Mucosa of descending colon (tissue), 3 donors: ENCODE measurements at places on chromosomes 12 and 14. TPM values are rescaled to one million over a fixed set of nuclear protein-coding genes. Genes with fewer than 3 reads are reported as not detected.

DNA sequence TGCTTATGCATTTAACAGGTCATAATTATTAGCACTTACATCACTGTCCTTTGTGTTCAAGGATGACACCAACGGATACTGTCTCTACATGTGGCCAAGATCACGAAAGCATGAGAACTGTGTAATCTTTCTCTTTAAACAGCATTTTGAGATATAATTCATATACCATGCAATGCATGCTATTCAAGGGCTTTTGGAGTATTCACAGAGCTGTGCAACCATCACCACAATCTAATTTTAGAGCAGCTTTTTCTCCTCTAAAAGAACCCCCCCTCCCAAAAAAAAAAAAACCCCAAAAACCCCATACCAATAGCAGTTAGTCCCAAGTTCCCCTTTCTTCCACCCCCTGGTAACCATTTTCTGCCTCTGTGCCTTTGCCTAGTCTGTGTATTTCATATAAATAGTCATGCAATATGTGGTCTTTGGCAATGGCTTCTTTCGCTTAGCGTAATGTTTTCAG, 60.6 kb downstream of the SPRING1 start:
- DNase-seq, result no peak

DNA sequence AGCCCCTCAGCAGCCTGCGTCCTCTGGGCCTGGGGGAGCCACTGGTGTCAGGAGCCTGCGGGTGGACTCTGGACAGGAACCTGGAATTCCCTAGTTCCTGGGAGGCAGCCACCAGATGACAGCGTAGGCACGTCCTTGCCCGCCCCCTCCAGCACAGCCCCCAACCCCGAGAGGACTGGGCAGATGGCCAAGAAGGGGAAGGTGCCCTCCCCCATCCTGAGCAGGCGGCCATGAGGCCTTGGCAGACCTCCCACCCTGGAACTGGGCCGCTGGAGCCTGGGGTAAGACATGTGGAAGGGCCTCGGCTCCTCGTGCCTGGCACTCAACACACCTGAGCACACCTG, 60.4 kb upstream of the FBRSL1 start:
- DNase-seq, result peak; percentile 64

GRCh38 chr14:68791078-68791901, 1.6 kb downstream of the ZFP36L1 start:
- DNase-seq, result no peak

DNA sequence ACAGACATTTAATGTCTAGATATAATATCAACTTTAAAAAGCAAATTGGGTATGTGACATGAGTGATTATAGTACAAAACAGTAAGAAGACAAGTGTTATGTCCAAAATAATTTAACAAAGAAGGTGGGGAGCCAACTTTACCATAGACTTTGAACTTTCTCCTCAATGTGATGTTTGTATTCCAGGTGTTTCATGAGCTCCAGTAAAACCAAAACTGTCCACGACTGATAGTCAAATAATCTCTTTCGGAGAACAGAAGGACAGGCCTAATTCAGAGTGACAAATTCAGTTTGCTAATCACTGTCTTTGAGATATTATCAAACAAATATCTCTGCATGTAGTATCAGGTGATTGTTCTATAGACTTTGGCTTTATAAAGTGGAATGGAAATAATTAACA, 1112.6 kb downstream of the SLC6A15 start:
- DNase-seq, result no peak

DNA sequence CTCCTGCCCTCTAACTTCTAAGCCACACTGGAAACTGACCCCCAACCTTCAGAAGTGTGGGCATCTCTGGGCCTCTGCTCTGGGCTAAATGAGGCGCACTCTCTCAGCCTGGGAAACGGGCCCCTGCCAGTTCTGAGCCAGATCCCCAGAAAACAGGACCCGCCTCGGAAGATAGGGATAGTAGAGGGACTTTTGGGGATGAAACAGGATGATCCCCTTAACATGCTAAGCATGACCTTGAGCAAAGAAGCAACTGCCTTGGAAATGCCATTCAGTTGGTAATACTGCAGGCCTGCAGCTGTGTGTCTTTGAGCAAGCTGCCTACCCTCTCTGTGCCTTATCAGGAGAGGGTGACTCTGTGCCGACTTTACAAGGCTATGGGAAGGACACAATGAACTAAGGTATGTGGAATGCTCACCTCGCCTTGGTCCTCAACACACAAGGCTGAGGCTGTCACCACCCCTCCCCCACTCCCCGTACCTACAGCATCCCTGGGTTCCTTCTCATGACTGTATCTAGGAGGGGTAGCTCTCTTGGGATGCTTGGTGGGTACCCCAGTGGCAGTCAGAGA, 54.0 kb downstream of the NCOR2 start:
- DNase-seq, result peak; percentile 41

GRCh38 chr12:7101694-7102131, 7.3 kb downstream of the C1RL start:
- no peak for DNase-seq

- DNase-seq, result no peak
Observed at GRCh38 chr14:36293824-36294223, 26.6 kb downstream of the MBIP start.

- DNase-seq, result no peak
Observed at GRCh38 chr14:20492486-20492885, 12.9 kb upstream of the RNASE10 start.

DNA sequence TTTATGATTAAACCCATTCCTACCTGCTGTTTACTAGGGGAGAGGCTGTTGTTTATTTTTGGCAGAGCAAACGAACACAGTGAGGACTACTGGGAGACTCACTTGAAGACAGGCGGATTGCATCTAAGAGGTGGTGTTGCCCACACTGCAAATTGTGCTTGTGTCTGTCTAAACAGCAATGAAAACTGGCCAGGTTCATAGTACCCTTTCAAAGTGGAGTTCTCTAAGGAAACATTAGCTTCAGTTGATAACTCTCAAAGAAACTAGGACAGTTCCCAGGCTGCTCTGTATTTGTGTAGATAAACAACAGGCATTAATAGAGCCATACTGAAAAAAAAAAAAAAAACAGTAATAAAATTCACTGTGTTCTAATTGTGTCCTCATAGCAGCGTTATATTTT, 466.0 kb upstream of the RGS6 start:
- no peak for DNase-seq

GRCh38 chr12:3419558-3419957, 71.4 kb upstream of the PRMT8 start:
- no peak for DNase-seq

- DNase-seq, result no peak
Observed at GRCh38 chr14:70622111-70622712, 19.5 kb upstream of the TTC9 start.

DNA sequence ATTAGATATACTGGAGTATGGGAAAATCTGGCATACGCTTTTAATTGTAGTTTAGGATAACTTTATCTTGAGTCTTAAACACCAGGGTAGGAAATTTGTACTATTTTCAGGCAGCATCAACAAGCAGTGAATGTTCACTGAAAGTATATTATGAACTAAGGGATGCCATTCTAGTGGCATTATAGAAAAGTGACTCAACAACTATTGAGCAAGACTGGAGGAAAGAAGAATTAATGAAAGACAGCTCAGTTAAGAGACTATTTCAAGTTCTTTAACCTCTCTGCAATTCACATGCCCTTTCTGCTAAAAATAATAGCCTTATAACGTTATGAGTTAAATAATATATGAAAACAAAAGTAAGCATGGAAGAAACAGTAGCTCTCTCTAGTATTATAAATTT, 343.1 kb downstream of the FSCB start:
- DNase-seq, result no peak

DNA sequence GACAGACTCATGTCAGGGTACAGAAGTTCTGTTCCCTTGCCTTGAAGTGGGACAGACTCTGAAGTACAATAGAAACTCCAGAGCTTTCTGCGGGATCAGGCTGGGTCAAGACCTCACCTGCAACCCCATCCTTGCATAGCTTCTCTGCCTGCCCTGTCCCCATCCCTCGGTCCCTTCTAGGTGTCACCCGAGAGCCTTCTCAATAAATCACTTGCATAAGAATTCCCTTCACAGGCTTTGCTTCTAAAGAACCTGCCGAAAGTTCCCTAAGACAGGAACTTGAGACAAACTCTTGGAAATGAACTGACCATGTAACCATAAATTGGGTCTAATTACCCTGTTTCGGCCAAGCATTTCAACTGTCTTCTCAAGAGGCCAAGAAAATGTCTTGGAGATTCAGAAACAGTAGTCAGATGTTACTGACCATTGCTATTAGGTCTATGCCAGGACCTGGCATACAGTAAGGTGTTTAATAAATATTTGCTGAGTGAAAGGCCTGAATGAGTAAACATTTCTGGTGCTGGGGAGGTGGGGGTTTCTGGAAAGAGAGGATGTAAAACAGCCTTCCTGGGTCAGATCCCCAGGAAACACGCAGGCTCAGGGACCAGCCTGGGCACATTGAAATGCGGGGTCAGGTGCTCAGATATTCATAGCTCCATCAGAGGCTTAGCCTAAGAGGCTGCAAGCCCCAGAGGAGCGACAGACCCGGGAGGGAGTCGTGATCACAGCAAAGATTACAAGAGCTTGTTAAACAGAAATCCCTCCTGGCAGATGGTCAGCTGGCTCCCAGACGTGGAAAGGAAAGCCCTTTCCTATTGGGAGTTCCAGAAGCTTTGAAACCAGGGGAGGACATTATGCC, 226.2 kb upstream of the LHX5 start:
- DNase-seq, result no peak

DNA sequence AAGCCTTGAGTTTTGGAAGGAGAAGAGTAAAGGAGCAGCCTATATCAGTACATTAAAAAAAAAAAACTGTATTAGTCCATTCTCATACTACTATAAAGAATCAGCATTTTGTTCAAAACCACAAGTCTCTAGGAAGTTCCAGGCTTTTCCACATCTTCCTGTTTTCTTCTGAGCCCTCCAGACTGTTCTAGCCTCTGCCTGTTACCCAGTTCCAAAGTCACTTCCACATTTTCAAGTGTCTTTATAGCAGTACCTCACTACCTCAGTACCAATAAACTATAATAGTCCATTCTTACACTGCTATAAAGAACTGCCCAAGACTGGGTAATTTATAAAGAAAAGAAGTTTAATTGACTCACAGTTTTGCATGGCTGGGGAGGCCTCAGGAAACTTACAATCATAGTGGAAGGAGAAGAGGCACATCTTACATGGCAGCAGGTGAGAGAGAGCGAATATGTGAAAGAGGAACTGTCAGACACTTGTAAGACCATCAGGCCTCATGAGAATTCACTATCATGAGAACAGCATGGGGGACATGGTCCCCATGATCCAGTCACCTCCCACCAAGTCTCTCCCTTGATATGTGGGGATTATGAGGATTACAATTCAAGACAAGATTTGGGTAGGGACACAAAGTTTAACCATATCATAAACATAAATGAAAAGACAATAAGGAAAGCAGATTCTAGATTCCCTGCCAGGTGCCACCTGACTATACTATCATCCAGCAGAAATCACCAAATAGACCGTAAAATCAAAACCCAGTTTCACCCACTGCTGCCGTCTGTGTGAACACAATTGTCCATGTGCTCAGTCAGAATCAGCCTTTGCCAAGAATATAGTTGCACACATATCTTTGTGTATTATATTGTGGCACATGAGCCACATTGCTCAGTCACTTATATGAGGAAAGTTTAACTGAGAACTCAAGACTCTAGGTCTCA, 27.8 kb downstream of the TOGARAM1 start:
- DNase-seq, result no peak

DNA sequence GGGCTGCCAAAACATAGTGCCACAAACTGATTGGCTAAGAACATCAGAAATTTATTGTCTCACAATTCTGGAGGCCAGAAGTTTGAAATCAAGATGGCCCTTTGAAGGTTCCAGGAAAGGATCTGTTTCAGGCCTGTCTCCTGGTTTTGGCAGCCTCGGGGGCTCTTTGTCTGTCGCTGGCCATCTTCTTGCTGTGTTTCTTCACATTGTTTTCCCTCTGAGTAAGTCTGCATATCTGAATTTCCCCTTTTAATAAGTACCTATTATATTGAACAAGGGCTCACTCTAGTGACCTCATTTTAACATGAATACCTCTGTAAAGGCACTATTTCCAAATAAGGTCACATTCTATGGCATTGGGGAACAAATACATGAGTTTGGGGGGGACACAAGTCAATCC, 467.1 kb upstream of the MGAT4C start:
- DNase-seq, result no peak

- no peak for DNase-seq
Observed at GRCh38 chr14:25231004-25231403, 181.1 kb upstream of the STXBP6 start.

GRCh38 chr12:111438481-111438880, 32.8 kb downstream of the SH2B3 start:
- peak; percentile 77 for DNase-seq

- peak; percentile 29 for DNase-seq
Observed at GRCh38 chr12:89087149-89087825, 265.0 kb downstream of the DUSP6 start.

- DNase-seq, result peak; percentile 51
Observed at GRCh38 chr12:32309811-32310736, 89.3 kb upstream of the FGD4 start.

- no peak for DNase-seq
Observed at GRCh38 chr12:91379051-91379775, 196.6 kb upstream of the DCN start.

DNA sequence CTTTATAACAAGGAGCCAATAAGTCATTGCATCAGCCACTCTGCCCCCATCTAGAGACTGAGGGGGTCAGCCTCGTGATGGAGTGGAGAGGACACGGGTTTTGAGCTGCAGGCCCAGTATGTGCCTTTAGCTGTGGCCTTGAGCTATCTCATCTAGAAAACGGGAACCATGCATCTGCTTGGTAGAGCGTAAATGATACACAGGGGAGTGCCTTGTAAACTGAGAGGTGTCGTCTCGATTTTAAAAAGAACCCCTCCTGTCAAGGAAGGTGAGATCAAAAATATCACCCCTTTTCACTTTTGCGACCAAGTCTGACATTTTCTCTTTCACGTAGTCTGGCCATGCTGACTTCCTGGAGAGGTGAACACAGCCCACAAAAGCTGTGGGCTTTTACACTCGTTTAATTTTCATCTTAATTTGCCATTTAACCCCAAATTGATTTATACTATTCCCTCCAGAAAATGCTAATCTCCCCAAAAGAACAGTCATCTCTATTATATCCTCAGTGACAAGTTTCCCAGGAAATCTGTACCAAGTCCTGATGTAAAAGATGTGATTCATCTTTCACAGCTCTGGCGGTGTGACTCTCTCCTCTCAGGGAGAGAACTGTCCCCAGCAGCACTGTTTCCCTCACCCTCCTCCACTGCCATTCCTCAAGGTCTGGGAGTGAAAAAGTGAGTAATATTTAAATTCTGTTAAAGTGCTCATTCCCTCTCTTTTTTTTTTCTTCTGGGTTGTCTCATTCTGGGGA, 30.6 kb downstream of the VCPKMT start:
- no peak for DNase-seq

DNA sequence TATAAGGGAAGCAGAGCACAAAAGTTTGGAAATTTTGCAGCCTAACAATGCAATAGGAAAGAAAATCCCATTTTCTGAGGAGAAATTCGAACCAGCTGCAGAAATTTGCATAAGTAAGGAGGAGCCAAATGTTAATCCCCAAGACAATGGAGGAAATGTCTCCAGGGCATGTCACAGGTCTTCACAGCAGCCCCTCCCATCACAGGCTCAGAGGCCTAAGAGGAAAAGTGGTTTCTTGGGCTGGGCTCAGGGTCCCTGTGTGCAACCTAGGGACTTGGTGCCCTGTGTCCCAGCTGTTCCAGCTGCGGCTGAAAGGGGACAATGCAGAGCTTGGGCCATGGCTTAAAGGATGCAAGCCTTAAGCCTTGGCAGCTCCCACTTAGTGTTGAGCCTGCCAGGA, 190.0 kb downstream of the MDGA2 start:
- DNase-seq, result no peak

RPGRIP1 gene
- 0.09 TPM for total RNA-seq

MFAP5 gene
- total RNA-seq, result 25.0 TPM

OS9 gene
- total RNA-seq, result 282 TPM

FOXN3 gene
- 113 TPM for total RNA-seq

TAS2R7 gene
- not detected for total RNA-seq

LGALS3 gene
- 1,705 TPM for total RNA-seq

C1QL4 gene
- not detected for total RNA-seq

TEX22 gene
- total RNA-seq, result 0.84 TPM
